ENCODE measurements at places on chromosomes 5 and 9. TPM values are rescaled to one million over a fixed set of nuclear protein-coding genes. Genes with fewer than 3 reads are reported as not detected.
A peak's percentile ranks its signal among the peaks of the same experiment; 100 is the strongest.

DNA sequence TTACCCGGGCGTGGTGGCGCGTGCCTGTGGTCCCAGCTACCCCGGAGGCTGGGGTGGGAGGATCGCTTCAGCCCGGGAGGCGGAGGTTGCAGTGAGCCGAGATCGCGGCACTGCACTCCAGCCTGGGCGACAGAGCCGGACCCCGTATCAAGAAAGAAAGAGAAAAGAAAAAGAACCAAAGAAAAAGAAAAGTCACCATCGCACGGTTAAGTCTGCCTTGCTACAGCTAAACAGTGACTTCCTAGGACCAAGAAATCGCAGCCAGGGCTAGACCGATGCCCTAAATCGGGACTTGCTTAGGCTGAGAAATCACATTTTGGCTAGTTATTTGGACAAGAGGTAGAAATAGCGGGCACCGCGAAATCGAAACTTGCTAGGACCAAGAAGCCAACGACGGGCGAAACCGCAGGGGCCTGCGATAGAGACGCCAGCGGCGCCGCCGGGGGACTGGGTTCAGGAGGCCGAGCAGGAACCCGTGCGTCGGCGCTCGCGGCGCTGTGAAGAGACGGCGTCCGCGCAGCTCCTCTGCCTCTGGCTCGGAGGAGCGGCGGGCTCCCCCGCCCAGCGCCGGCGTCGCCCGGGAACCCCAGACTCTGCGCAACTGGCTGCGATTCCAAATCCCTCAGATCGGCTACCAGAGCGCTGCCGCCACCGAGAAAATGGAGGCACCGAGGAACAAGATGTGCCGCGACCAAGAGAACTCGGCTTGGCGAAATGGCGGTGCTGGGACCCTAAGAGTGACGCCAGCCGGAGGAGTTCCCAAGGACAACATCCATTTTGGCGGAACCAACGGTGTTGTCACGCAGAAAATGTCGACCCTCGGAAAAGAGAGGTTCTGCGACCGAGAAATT lies 26.1 kb upstream of the ANXA2R start:
- peak; percentile 94 for DNase-seq

DNA sequence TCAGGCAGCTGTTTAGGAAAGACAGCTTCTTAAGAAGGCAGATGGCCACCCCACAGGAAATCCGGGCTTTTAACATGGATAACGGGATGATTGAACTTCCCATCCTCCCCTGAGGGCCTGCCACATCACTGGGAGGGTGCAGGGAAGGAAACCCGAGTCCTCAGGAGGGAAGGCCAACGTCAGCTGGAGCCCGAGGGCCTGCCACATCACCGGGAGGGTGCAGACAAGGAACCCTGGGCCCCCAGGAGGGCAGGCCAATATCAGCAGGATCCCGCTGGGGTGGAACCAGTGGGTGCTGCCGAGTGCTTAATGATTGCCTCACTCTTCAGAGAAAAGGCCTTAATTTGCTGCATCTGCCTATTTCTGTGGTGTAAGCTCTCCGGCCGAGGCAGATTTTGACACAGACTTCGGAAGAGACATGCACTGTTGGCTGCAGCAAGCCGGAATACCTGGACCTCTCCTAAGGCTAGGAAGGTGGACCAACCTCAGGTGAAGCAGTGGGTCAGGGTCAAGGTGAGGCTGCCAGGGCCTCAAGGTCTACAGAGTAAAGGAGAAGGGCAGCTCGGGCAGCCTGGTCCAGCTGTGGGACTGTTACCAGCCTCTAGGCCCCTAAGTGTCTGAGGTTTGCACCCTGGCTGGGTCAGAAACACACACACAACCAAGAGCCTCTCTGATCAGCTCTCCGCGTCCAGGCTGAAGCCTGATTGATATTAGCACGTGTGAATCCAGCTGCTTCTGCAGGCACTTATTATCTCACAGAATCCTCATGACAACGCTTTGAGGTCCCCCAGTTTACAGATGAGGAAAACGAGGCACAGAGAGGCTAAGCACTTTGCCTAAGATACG lies 14.8 kb upstream of the COL5A1 start:
- DNase-seq: no peak

GRCh38 chr5:159338118-159338517 lies 7.8 kb upstream of the IL12B start:
- DNase-seq: peak; percentile 26

GRCh38 chr5:137086342-137086741 lies 412.8 kb downstream of the SPOCK1 start:
- DNase-seq: no peak

DNA sequence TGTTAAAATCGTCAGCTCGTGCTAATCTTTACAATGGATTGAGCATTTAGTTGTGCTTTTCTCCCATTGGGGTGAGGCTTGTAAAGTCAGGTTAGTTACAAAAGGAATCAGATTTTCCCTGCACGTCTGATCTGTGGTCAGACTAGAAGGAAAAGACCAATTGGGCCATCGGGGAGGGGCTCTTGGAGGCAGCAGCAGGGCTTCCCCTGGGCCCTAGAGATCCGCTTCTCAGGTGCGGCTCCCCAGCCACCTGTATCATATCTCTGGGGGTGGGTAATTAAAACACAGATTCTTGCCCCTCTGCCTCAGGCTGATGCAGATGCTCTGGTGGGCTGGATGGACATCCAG lies 200.3 kb downstream of the HSPA4 start:
- DNase-seq: no peak

The NKD2 gene
- total RNA-seq: 3.0 TPM

The LCN1 gene
- not detected for total RNA-seq

- DNase-seq: no peak
These were observed 7.6 kb upstream of the EGR1 start for GRCh38 chr5:138457531-138458275.

The SLC24A2 gene
- total RNA-seq: 0.06 TPM

DNA sequence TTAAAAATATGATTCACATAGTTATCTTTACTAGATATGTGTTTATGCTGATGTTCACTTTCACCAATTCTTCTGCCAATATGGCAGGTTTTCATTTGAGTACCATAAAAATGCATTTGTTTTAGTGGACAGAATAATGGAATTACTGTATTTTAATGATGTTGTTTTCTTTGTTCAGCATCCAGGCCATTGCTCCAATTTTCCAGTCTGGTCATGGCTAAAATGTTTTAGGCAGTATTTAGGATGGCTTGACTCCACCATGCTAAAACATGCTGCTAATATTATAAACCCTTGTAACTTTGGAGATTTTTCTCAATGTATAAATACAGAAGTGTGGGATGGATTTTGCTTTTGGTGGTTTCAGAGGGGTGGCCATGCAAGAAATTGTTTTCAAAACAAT lies 273.0 kb upstream of the RPS23 start:
- DNase-seq: no peak

The PALM2AKAP2 gene
- 2.3 TPM for total RNA-seq

The TSSK1B gene
- total RNA-seq: under 0.01 TPM

- no peak for DNase-seq
These were observed 1054.9 kb downstream of the PTPRD start for GRCh38 chr9:9557804-9558334.

DNA sequence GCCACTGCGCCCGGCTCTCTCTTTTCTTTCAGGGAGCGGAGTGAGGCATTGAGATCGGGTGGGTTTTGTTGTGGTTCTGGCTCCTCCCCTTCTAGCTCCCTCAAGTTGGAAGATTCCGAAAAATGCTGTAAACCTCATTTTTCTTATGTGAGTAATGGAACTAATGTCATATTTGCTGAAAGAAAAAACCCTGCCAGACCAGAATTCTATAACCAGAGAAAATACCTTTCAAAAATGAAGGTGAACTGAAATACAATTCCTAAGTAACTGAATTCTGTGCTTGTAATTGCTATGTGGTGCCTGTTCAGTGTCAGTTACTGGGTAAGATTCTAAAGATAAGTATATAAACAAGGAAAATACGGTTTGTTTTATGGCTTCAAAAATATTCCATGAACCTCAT lies 30.9 kb upstream of the CDK20 start:
- no peak for DNase-seq

The CBY3 gene
- not detected for total RNA-seq

- DNase-seq: no peak
These were observed 40.0 kb downstream of the GAS1 start for GRCh38 chr9:86907346-86907745.

DNA sequence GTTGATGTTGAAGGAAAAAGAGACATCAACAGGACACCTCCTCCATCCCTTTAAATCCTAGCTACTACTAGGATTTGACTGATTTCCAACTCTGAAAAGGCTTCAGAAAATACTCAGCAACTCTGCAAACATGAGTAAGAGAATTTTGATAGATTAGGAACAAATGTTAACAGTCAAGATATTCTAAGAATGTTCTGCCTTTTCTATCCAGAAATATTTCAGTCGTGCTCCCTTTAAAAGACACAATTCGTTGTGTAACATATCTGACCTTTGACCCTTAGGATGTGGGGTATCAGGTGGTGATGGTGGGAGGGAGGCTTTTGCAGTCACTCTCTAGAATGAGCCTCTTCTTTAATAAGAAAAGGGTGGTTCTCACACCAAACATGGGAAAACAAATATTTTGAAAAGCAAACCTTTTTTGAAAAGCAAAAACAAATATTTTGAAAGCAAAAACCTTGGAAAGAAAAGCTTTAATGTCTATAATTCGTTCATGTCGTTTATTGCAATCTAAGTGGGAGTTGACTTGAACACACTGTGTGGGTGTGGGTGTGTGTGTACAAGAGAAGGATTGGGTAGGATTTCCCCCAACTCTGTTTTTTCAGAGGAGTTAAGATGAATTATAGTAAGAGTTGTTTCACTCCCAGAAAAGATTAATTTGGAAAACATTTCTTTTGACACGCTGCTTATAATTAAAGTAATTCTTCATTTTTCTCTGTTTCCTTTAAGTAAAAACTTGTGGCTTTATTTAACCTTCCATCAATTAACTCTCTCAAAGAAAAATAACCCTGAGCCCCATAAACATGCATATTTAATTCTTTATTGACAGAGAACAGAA lies 152.8 kb downstream of the TMEM167A start:
- no peak for DNase-seq

The LCP2 gene
- 6.8 TPM for total RNA-seq

The GHR gene
- 6.0 TPM for total RNA-seq

DNA sequence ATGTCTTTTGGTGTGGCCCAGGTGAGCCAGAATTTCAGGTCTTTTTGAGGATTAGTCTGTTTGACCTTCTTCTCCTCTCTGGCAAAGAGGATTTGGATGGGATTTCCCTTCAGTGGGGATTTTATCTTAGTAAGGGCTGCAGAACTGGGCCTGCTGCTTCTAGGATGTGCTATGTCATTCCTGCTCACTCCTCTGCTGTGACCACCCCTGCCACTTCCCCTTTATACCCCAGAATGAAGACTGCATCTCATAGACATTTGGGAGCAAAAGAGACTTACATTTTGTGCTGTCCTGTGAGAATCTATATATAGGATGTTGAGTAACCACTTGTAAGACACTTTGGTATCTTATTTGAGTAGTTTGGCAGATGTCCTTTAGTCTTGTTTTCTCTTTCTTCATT lies 76.2 kb downstream of the ARHGAP26 start:
- no peak for DNase-seq

DNA sequence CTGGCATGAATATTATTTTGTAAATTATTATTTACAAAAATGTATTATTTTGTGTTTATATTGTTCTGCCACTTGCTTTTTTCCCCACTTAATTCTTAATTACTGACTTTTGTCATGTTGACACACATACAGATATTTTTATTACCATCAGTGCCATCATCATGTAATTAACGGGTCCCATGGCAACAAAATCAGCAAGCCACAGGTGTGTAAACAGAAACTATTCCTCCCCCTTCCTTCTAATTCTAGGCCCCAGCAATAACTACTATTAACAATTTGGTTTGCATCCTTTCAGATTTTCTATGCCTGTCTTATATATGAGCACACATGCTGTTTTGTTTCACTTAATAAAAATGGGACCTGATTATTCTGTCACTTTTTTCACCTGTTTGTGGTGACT lies 29.3 kb downstream of the CYFIP2 start:
- DNase-seq: no peak

The RNF183 gene
- total RNA-seq: not detected

DNA sequence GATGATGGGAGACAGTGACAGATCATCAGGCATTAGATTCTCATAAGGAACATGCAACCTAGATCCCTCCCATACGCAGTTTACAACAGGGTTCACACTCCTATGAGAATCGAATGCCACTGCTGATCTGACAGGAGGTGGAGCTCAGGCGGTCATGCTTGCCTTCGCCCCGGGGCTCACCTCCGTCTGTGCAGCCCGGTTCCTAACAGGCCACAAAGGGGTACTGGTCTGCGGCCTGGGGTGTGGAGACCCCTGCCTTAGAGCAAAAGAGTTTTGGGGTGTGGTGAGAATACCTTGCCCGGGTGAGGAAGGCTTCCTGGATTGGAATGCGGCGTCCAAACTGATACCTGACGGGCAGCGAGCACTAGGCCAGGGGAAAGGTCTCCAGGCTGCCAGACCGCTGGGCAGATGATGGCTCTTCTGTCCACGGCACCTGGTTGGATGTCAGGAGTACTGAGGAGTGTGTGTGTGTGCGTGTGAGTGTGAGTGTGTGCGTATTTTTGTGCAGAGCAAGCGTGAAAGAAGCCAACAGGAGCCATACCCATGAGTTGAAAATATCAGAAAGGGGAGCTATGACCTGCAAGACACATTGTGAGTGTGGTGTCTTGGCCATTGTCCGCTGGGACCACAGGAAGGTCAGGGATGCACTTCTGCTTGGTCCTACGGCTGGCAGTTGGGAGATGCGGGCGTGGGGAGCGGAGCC lies 55.4 kb downstream of the ACER2 start:
- DNase-seq: no peak

- no peak for DNase-seq
These were observed 112.5 kb downstream of the MPDZ start for GRCh38 chr9:13166996-13167395.

- DNase-seq: no peak
These were observed 34.4 kb downstream of the ALG2 start for GRCh38 chr9:99187311-99187710.

DNA sequence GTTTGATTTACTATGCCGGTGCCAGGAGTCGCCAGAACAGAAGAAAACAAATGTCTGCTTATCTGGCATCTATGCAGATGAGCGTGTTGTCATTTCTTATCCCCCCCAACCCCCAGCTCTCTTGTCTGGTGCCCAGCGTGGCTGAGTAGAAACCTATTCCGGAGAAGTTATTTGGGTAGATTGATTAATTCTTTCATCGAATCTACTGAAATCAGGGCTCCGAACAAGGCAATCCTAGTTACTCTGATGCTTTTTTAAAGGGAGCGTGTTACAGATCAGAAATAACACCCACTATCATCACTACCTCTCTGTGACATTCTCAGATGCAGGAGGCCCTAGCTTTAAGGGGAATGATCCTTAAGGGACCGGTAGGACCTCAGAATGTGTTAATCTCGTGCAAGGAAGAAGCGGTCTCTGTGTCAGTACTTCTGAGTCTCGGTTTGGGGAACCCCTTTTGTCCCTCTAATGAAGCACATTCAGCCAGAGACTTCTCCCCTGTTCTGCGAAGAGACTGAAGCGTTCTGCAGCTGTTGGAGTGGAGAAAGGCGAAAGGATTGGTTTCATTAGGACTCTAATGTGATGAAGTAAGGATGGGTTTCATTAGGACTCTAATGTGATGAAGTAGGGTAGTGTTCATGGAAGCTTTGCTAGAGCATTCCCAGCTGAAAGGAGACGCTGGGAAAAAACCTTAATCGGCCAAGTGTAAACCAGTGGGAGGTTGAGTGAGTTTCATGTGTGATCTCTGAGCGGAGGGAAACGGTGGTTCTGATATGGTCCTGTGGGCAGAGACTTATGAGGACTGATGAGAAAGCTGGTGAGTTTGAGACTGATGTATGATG lies 1.5 kb downstream of the PIP5K1B start:
- peak; percentile 74 for DNase-seq

The TMEM215 gene
- total RNA-seq: not detected

Data from esophagus muscularis mucosa (tissue), 4 donors.